ENCODE measurements at places on chromosomes 1 and 21.

DNA sequence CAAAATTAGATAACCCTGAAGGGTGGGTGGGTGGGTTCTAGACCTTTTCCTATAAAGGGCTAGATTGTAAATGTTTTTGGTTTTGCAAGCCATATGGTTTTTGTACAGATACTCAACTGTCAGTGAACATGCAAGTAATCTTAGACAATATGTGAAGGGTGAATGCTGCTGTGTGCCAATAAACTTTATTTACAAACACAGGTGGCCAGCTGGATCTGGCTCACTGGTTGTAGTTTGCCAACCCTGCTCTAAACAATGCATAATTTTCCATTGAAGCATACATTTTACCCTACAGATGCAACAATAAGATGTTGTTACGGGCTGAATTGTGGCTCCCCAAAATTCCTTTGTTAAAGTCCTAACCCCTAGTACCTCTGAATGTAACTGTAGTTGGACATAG, 18.6 kb upstream of the TARBP1 start:
- DNase-seq, result no peak

DNA sequence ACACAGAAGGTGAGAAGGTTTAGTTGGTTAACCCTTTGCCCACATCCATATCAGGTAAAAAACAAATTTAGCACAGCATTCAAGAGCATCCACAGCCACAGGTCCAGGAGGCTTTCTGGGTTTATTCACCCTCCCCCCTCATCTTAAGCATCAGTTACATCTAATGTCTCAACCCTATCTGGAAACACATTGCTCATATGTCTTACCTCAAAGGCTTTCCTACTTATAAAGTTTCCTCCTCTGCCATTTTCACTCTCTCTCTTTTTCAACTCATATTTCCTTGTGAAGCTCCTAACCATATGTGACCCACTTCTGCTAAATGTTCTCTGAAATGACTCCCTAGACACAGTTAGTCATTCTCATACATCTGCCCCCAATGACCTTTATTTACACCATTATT, 47.9 kb upstream of the RUNX1 start:
- DNase-seq, result no peak

- no peak for DNase-seq
Measured at GRCh38 chr1:199743227-199743626, 284.3 kb upstream of the NR5A2 start.

DNA sequence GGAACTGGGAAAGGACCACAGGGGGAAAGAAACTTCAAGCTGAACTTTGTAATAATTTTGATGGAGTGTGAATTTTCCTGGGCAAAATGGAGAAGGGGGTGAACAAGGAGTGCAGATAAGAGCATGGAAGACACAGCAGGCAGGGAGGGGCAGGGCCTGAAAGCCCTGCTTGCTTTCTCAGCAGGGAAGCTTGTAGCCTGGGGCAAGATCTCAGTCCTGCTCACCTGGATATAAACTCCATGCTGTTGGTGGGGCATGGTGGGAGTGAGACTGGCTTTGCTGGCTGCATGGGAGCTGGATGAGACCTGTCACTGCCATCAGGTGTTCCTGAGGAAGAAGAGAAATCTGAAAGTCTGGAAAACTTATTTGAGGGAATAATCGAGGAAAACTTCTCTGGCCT, 58.7 kb upstream of the RC3H1 start:
- DNase-seq, result no peak

GRCh38 chr1:43367026-43367903, 546 bp downstream of the ELOVL1 start:
- DNase-seq, result no peak

GRCh38 chr1:224582041-224582440, 34.1 kb upstream of the CNIH3 start:
- DNase-seq, result no peak

DNA sequence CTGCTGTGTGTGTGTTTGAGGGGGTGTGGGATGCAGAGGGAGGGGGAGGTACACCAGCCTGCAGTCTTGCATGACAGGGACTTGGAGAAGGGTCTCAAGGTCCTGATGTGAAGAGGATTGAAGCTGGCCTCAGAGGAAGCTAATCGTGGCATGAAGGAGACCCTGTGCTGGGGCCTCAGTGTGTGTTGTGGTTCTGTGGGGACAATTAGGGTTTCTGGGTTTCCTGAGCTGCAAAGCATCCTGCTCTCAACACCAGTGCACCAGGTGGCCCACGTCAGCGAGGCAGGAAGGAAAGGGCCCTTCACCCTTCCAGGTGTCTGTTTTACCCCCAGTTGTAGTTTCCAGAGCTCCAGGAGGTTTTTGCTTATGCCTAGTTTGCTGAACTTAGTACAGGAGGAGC, 52.8 kb downstream of the TENT5C start:
- DNase-seq, result no peak

DNA sequence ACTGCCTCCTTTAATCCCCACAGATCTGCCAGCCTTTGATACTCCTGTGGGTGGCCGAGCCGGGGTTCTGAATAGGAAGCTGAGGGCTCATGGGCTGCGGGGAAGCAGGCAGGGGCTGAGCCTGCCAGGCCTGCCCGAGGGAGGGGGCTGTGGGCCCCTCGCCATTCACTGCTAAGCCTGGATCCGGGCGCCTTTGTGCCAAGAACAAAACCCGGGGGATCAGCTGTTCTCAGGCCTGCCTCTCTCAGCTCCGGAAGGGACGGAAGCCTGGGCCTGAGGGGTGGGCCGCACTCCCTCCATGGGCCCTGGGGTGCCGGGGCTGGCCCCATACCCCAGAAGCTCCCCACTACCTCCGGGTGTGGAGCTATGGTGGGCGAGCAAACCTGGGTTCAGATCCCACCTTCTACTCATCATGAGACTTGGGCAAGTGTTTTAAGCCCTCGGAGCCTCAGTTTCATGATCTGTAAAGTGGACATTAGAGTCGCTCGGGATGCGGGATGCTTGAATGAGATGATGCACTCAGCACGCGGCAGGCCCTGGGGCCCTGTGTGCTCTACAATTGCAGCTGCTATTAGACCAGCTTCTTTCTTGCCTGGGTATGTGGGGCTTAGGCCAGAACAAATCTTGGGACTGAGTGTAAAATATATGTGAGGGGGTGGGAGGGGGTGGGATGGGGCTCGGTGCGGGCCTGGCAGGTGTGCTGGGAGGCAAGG, 19.2 kb upstream of the EPHA2 start:
- DNase-seq, result no peak

DNA sequence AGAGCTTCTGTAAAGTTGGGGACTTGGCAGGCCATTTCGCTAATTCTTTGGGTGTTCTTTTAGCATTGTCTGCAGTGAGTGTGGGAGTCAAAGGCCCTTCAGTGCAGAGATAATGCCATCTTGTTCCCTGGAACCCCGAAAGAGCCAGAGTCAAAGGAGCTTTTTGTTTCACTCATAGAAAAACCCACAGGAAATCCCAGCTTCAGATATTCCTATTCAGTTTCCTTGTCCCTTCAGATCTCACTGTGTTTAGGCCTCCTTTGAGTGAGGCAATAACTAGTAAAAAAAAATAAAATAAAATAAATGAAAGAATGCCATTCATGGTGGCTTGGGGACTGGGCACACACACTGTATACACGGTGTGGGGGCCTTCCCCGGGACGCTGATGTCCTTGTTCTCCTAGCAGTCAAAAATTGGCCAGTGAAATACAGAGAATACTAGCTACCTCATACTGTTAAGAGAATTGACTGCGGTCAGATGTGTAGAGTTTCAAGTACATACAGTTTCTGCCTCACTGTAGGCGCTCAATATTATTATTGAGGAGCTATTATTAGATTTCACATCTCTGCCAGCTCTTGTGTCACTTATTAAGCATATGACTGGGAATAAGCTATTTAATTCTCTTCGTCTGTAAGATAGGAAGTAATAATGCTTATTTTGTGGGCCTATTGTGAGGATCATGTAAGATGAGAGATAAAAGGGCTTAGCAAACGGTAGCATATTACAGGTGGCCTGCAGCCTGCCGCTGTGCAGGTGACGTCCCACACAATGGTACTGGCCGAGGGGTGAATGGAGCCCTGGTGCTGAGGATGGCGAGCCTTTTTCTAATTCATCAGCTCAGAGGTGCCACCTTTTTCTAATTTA, 16.7 kb downstream of the DISC1 start:
- no peak for DNase-seq

GRCh38 chr1:217599154-217599553, 31.7 kb downstream of the GPATCH2 start:
- no peak for DNase-seq

- DNase-seq, result no peak
Measured at GRCh38 chr1:175206687-175207086, 14.1 kb upstream of the KIAA0040 start.

GRCh38 chr1:192067360-192067759, 90.9 kb upstream of the RGS18 start:
- DNase-seq, result no peak

DNA sequence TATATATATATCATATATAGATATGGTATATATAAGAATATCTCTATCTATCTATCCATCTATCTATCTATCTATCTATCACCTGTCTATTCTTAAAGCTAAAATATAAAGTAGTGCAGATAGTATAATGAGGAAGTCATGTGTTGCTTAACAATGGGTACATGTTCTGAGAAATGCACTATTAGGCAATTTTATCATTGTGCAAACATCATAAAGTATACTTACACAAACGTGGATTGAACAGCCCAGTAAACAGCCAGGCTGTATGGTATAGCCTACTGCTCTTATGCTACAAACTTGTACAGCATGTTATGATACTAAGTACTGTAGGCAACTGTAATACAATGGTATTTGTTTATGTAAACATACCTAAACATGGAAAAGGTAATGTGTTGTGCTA, 621.0 kb upstream of the NCAM2 start:
- DNase-seq, result no peak

DNA sequence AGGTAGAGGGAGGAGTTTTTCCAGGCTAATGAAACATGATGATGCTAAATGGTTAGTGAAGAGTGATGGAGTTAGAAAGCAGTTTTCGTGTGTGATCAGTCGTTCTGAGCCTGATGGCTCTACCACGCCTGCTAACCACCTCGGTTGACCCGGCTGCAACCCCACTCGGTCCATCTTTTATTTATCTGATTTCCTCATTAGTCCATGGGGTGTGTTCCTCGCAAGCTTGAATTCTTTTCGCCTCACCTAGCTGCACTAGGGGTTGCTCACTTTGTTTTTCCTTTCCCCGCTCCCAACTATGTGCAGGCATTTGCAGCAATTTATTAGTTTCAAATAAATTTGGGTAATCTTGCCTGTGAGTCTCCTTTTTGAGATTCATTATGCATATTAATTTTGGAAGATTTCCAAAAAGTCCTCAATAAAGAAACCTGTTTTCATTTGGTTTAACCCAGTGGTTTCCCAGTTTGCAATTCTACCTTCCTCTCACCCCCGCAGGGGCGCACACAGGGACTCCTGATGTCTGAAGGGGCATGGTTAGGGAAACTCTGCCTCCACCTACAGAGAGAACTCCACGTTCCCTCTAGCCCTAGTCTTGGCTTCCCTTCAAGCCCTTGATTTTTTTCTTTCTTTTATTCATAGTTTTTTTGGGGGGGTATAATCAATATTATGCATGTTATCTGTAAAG, 12.6 kb downstream of the B3GALT5 start:
- no peak for DNase-seq

DNA sequence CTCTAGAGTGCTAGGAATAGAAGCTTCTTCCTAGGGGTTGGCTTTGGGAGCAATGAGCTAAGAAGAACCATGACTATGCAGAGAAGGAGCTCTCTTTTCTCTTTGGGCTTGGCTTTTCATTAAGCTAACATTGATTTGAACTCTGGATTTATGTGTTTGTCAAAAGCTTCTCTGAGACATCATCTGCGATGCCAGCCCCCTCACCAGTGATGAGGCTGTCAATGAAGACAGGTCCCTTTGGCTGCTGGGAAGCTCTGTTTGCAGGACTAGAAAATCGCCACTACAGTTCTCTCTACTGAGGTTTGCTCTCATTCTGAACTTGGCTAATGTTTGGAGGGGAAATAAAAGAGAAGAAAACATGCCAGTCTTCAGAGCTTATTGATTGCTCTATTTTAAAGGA, 185.0 kb downstream of the PCP4 start:
- no peak for DNase-seq

GRCh38 chr1:1788646-1789431, 10.6 kb upstream of the NADK start:
- DNase-seq, result no peak

- no peak for DNase-seq
Measured at GRCh38 chr1:206790502-206791250, 18.4 kb upstream of the IL10 start.

DNA sequence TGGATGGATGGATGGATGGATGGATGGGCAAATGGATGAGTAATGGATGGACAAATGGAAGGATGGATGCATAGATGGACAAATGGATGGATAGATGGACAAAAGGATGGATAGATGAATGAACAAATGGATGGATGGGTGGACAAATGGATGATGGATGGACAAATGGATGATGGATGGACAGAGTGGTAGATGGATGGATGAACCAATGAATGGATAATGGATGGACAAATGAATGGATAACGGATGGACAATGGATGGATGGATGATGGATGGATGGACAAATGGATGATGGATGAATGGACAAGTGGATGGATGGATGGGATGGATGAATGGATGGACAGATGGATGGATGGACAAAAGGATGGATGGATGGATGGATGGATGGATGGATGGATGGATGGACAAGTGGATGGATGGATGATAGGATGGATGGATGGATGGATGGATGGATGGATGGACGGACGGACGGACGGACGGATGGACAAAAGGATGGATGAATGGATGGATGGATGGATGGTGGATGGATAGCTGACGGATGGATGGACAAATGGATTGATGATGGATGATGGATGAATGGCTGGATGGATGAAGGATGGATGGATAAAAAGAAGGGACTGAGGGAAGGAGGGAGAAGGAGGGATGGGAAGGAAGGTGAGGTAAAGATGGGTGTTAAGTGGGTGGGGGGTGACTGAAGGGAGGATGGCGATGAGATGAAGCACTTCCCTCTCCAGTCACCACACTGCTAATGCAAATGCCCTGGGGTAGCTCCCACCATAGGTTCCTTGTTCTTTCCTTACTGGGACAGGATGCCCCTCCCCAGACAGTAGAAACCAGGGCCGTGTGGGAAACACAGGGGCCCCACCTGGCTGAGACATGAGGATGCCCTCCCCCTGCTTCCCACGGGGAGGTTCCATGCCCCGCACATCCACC, 29.8 kb downstream of the CHD5 start:
- no peak for DNase-seq

GRCh38 chr1:202750761-202751160, 40.5 kb upstream of the SYT2 start:
- DNase-seq, result no peak

GRCh38 chr1:41870076-41870562, 48.6 kb downstream of the HIVEP3 start:
- no peak for DNase-seq

DNA sequence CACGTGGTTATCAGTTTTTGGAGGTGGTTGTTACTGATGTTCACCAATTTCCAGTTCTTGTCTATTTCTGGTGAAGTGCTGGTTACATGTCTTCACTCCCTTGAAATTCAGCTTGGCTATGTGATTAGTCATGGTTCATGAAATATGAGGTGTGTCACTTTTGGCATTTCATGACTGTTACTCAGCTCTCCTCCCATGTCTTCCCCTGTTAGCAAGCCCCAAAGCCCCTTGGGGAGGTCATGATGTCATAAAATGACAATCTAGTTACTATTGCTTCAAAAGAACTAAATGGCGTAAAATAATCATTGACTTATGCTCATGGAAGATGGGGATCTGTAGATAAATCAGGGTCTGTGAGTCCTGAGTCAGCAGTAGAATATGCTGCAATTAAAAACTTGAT, 425.1 kb downstream of the SETD4 start:
- DNase-seq, result no peak

- DNase-seq, result no peak
Measured at GRCh38 chr1:234226113-234226818, 147.0 kb upstream of the COA6 start.
